ENCODE measurements at places on chromosomes 4 and X.

DNA sequence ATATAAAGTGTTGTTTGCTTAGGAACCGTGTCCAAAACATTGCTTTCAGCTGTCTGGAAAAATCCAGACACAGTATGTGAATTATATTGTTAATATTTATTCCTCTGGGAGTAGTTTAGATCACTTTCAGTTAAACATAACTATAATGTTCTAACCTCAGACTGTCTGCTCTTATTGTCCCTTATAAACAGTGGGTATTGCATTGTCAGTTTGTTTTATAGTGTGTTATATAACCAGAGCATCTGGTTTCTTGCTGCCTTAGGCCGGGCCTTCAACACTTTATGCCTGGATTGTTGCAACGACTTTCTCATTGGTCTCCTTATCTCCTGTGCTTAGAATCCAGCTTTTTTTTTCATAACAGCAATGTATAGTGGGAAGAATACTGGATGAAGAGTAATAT is 26.4 kb downstream of the ATG4A start:
- DNase-seq, result no peak

DNA sequence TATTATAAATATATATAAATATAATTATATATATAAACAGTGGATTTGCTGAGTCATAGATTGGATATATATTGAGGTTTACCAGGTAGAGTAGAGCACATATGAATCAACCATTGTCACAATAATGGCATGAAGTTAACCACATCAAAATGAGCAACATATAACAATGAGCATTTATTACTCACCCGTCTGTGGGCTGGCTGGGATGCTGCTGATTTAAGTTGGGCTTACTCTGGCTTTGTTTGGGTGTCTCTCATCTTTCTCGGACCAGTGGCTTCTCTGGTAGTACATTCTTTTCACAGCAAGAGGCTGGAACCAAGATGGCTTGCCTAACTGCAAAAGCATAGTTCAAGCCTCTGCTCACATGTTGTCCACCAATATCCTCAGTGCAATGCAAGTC is 111.7 kb upstream of the TAPT1 start:
- DNase-seq, result no peak

DNA sequence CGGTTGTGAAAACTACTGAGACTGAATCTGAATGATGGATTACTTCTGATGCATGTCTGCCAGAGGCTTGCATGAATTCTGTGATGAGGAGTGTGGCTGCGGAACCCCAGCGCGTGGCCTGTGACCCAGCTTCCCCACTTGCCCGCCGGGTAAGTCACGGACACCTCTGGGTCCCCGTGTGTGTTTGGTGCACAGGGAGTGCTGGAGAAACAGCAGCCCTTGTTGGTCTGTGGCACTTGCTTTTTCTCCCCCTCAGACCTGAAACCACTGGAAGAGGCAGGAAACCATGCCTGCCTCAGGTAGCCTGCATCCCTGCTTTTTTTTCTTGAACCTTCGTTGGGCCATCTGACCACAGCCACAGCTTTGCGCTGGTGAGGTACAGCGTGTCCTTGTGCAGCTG is 51.9 kb upstream of the TADA2B start:
- DNase-seq, result no peak

DNA sequence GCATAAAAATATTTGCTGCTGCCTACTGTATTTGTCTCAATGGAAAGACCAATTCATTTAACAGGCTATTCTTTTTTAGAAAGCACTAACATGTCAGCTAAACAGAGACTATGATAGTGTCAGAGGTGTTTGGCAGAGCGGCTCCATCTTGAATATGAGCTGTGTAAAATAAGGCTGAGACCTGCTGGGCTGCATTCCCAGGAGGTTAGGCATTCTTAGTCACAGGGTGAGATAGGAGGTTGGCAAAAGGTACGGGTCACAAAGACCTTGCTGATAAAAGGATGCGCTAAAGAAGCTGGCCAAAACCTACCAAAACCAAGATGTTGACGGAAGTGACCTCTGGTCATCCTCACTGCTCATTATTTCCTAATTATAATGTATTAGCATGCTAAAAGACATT is 41.8 kb downstream of the NPY5R start:
- no peak for DNase-seq

DNA sequence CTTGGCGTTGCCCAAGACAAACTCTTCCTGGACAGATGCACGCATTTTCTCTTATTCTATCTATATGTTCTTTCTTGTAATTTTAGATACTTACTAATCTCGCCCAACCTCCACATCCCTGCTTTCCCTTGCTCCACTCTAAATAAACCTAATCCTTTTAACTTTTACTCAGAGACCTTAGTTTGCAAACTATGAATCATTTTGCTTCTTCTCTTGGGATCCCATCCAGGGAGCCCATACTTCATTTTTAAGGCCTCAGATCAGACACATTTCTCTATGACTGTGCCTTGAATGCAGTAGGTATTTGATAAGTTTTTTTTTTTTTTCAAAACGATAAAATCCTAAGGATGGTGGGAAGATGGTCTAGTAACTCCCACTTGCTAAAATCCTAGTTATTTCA is 353.8 kb upstream of the HAND2 start:
- no peak for DNase-seq

- peak; percentile 50 for DNase-seq
Measured at GRCh38 chrX:20530406-20530921, 263.8 kb upstream of the RPS6KA3 start.

DNA sequence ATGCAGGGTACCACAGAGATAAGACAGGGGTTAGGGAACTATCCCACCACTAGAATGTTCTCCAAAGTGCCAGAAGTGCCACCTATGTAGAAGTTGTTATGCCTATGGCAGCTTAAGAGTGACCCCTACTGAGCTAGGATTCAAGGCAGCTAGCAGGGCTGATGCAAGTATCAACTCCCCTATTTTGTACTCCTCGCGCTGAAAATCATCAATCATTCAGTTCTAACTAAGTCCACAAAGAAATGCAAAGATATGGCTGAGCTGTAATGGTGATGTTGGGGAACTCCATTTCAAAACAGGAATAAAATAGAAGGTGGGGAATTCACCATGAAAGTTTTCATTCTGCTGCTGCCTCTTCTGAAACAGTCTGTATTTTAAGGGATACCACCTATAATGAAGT is 13.8 kb downstream of the ACSL4 start:
- DNase-seq, result no peak
